ENCODE measurements at places on chromosomes 16 and 17. TPM values are rescaled to one million over a fixed set of nuclear protein-coding genes. Genes with fewer than 3 reads are reported as not detected.

LRRC36 gene
- not detected for total RNA-seq

THOC6 gene
- 25.5 TPM for total RNA-seq

PABPN1L gene
- not detected for total RNA-seq

DNA sequence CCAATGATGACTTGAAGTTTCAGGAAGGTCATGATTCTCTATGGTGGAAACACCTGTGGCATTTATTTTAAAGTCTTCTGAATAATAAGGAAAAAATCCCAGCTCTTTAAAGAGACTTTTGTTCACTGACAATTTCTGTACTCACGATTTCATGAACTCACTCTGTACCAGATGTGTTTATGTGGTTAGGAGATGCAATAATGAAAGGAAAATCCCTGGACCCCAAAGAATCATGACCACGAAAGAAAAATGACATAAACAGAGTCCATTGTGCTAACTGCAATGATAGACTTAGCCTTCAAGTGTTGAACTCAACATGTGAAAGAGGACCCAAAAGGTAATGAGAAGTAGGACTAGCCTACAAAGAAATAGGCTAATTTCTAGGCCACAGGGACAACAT is 947.5 kb downstream of the CDH11 start:
- H3K4me3 ChIP-seq = no peak overlapping the region
- no peak overlapping the region for H3K27ac ChIP-seq
- H3K36me3 ChIP-seq = no peaks in the 10 kb centered on the region
- H3K4me1 ChIP-seq = no peaks in the 10 kb centered on the region

- no peak for DNase-seq
- no peak overlapping the region for H3K4me3 ChIP-seq
These were observed 56.1 kb upstream of the TMC5 start for GRCh38 chr16:19361587-19361986.

DNA sequence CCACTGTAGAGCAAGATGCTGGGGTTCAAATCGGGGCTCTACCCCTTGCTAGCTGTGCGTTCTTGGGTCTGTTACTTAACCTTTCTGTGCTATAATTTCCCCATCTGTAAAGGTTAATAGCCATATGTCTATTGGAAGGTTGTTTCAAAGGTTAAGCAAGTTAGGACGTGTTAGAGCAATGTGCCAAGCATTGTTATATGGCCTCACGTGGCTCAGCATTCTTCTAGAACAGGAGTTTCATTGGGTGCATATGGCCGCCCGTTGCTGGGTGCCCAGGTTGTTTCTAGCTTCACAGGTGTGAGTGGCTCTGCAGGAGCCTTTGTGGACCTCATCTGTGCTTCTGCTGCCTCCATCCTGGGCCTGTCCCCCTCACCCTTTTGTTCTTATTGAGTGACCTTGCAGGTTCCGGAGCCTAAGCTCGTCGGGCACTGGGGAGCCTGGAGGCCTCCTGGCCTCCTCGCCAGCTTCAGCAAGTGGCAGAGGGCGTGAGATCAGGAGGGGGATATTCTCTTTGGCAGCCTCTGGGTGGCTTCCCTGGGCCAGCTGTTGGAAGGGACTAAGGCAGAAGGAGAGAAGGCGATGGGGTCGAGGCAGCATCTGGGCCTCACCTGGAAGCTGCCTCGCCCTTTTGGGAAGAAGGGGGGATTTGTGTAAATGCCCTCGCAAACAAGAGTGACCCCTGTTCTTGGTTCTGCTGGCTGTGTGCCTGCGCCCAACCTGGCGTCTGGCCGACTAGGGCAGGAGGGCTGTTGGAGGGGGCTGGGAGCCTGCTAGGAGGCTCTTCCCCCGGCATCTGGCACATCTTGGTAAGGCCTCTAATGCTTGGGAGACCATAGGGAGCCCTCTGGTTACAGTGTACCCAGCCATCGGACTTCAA is 80.2 kb upstream of the CIBAR2 start:
- no peak overlapping the region for H3K4me3 ChIP-seq
- H3K36me3 ChIP-seq = no peaks in the 10 kb centered on the region
- no peaks in the 10 kb centered on the region for H3K27me3 ChIP-seq
- peaks cover 51% of the 10 kb centered on the region for H3K4me1 ChIP-seq

GRCh38 chr17:48494335-48494734 is 36.5 kb downstream of the HOXB1 start:
- H3K27ac ChIP-seq = no peak overlapping the region
- H3K27me3 ChIP-seq = no peaks in the 10 kb centered on the region
- H3K4me1 ChIP-seq = peaks cover 14% of the 10 kb centered on the region
- H3K36me3 ChIP-seq = no peaks in the 10 kb centered on the region
- H3K4me3 ChIP-seq = no peak overlapping the region
- DNase-seq = no peak

DNA sequence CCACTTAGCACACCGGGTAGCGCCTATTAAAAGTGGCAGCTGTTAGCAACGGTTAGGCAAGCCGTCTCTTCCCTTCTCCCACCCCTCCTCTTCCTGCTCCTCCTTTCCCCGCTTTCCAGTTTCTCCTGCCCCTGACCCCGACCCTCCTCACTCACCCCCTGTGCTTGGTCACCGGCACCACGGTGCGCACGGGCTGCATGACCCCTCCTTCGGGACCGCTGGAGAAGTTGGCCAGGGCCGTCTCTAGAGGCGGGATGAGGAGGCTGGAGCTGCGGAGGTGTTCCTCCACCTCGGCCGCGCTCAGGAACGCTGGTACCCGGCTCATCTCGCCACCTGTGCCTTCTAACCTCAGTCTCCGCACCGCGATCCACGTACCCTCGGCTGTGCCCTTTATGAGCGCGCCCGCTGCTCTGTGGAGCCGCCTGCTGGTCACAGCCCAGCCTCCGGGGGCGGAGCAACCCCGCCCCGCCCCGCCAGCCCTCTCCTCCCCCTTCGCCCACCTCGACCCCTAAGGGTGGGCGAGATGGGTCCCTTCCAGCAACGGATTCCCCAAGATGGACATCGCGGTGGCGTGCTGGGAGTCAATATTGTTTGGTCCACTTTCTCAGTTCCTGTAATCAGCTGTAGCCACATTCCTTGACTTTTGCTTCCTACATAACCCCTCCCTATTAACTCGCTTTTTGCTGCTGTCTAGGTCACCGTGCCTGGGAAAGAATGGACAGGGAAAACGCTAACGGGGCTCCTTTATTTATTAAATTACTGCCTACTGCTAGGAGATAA is at the start of gene CRYM:
Gene CRYM, minus strand, starts transcription at position 364 of the 780 bp plus-strand sequence. Its CDS starts 39 bp downstream, at position 325.
- H3K4me1 ChIP-seq = peaks cover 10% of the 10 kb centered on the region
- peak; percentile 72 for DNase-seq
- no peak within 1 kb of the TSS for H3K27ac ChIP-seq

GRCh38 chr16:15653227-15653626 is 3.2 kb downstream of the NDE1 start:
- no peak overlapping the region for H3K4me3 ChIP-seq
- peak overlapping the region; percentile 98 for H3K27ac ChIP-seq
- peaks cover 35% of the 10 kb centered on the region for H3K4me1 ChIP-seq
- peaks cover 3% of the 10 kb centered on the region for H3K36me3 ChIP-seq
- H3K27me3 ChIP-seq = no peaks in the 10 kb centered on the region

- no peak overlapping the region for H3K4me3 ChIP-seq
- no peaks in the 10 kb centered on the region for H3K4me1 ChIP-seq
- H3K27ac ChIP-seq = no peak overlapping the region
- DNase-seq = no peak
- no peaks in the 10 kb centered on the region for H3K36me3 ChIP-seq
These were observed 298.4 kb downstream of the MAP2K6 start for GRCh38 chr17:69712801-69713311.

All from esophagus muscularis mucosa (tissue), 4 donors.